ENCODE measurements at places on chromosomes 5 and 9.

DNA sequence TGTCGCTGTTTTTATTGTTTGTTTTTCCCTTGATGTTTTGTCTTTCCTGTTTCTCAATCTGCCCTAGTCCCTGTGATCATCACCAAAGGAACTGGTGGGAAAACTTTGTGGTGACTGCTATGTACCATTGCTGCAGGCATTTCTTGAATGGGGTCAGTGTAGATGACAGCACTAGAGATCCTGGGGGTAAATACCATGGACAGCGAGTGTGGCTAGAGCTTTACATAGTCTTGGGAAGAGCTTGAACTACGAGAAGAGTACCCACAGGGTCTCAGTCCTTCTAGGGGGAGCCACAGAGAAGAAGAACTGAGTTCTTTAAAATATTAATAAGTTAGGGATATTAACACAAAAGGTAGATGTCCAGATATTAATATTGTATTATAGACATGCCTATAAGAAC, 138.8 kb downstream of the PAM start:
- no peak for DNase-seq

DNA sequence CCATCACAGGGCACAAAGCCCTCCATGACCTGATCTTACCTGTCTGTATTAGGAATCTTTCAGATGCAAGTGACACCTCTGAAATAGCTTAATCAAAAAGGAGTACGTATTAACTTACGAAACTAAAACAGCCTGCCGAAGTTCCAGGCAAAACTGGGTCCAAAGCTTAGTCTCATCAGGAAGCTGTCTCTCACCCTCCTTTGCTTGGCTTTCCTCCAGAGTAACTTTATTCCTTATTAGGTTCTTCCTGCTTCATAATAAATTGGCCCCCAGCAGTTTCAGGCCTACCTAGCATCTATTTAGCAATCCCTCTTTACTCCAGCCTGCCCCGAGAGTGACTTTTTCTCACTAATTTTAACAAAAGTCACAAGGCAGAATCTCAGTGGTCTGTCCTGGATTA, 58.4 kb upstream of the STK32A start:
- no peak for DNase-seq

DNA sequence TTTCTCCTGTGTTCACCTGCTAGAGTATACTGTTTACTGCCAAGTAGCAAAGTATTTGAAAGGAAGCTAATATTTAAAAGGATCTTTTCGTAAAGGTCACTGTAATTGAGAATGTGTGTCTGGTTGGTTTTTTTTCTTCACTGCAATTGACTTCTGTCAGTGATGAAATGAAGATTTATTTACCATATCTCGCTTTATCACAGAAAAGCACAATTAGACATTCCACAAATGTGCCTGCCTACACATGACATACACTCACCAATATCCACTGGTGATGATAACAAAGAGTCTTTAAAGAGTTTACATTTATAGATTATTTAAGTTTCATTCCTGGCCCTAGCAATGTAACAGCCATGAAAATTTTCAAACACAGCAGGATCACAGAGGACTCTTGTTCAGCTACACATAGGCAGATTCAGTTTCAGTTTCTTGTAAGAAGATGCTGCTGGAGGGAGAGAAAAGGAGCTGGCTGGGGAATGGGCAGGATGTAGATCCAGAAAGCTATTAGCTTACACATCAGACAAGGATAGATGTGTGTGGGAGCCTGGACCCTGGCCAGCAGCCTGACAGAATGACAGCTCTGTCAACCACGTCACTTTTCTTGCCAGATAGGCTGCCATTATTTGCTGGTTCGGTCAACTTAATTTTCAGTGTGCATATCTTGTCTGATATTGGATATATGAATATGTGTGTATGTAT, 104.0 kb downstream of the GDNF start:
- no peak for DNase-seq

DNA sequence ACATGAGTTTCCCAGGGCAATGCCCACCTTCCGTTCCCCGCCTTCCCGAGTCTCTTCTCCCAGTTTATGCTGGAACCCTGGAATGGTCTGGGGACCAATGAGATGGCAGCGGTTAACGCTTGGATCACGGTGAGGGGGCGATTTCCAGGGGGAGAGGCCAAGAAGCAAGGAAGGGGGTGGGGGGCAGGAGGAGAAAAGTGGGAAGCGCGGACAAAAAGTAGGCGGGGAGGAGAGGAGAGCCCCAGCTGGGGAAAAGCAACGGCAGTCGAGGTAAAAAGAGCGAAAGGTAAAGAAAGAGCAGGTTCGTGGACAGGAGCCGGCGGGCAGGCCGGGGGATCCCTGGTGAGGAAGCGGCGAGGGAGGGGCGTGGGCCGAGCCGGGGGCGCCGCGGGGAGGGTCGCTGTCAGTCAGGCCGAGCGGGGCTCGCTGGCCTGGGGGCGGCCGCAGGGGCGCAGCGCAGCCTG, 508 bp upstream of the SNCAIP start:
- no peak for DNase-seq

DNA sequence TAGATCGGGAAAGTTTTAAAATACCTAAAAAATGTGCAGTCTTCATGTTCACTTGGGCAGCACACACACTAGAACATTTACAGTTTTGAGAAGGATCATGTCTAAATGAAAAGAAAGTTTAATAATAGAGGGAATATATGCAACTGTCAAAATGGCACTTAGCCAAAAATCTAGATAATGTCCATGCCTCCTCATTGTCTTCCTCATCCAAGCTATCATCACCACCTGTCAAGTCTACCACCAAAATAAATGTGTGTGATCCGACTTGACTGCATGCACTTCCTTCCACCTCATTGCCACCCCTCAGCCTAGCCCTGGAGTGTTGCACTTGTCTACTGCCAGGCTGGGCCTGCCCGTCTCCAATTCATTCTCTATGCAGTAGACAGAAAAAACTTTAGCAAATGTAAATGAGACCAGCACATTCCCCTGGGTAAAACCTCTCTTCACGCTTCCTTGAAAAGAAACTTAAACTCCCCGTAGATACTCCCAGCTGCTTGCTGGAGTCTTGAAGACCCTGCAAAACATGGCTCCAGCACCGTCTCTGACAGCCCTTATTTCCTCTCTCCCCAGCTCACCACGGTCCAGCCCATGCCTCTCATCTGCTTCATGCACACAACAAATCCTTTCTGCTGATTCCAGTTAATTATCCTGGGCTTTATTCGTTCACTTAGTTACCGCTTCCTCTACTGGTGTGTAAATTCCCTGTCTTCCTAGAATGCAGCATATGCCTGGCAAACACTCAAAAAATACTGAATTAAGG, 66.9 kb downstream of the FANCC start:
- DNase-seq, result no peak

DNA sequence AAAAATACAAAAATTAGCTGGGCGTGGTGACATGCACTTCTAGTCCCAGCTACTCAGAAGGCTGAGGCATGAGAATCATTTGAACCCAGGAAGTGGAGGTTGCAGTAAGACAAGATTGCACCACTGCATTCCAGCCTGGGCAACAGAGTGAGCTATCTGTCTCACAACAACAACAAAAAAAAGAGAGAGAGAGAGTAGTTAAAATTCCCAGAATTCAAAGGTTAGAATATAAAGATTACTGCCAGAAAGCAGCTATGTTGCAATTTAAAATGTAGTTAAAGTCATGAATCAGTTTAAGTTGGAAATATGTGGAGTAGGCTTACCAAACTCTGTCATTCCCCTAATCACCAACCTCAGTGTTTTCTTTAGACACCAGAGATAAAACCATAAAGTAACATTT, 58.7 kb upstream of the SUSD1 start:
- DNase-seq, result no peak

DNA sequence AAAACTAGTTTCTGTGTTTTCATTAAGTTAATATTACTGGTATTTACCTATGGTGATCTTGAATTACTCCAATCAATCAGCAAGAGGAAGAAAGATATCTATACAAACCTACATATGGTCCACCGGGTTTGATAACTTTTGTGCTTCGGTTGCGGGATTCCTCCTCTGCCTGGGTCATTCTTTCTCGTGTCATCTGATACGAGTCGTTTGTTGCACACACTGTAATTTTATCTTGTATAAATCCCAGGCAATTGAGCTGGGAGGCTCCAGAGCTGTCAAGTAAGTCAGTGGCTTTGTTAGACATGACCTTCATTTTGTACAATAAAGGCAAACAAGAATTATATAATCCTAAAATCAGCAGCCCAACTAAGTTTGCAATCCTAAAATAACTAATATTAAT, 48.0 kb downstream of the ELL2 start:
- DNase-seq, result no peak

GRCh38 chr5:57276353-57276752, 102.5 kb downstream of the GPBP1 start:
- DNase-seq, result no peak

- DNase-seq, result no peak
Observed at GRCh38 chr5:163894645-163895044, 389.2 kb downstream of the MAT2B start.

DNA sequence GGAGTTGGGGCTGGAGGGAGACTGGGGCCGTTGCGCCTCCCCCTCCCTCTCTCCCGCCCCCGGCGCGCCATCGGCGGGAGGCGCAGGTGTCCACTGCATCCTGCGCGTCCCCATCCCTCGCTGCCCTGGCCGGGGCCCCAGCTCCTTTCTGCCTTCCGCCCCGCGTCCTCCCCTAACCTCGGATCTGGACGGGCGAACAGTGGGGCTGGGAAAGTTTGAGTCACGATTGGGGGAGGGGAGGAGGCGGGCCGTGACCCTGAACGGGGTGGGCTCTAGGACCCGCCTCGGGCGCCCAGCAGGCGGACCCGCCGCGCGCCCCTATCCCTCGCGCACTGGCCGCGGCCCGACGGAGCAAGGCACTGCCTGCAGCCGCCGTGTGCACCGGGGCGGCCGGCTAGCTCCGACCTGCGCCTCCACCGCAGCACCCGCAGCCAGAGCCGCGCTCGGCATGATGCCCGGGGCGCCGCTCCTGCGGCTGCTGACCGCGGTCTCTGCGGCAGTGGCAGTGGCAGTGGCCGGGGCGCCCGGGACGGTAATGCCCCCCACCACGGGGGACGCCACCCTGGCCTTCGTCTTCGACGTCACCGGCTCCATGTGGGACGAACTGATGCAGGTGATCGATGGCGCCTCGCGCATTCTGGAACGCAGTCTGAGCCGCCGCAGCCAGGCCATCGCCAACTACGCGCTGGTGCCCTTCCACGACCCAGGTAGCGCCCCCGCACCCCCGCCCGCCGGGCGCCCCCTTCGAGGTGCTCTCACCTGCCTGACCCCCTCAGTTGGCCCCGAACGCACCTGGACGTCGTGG, at the start of gene HMCN2:
HMCN2 (plus strand) TSS at position 330 of the 805 bp plus-strand sequence; CDS start at position 449, 119 bp downstream.
- DNase-seq, result no peak

DNA sequence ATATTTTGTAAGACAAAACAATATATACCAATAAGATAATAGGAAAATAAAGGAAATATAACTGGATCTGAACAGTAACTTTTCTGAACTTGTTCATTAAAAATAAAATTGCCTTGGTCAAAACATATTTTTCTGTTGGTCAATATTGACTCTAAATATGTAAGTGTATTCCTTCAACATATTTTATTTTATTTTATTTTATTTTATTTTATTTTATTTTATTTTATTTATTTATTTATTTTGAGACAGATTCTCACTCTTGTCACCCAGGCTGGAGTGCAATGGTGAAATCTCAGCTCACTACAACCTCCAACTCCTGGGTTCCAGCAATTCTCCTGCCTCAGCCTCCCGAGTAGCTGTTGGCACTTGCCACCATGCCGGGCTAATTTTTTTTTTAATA, 571.0 kb downstream of the NR2F1-AS1 start:
- DNase-seq, result no peak

GRCh38 chr9:127779136-127779981, 893 bp upstream of the SH2D3C start:
- peak; percentile 71 for DNase-seq

- DNase-seq, result no peak
Observed at GRCh38 chr5:80216096-80216495, 39.8 kb downstream of the SERINC5 start.

DNA sequence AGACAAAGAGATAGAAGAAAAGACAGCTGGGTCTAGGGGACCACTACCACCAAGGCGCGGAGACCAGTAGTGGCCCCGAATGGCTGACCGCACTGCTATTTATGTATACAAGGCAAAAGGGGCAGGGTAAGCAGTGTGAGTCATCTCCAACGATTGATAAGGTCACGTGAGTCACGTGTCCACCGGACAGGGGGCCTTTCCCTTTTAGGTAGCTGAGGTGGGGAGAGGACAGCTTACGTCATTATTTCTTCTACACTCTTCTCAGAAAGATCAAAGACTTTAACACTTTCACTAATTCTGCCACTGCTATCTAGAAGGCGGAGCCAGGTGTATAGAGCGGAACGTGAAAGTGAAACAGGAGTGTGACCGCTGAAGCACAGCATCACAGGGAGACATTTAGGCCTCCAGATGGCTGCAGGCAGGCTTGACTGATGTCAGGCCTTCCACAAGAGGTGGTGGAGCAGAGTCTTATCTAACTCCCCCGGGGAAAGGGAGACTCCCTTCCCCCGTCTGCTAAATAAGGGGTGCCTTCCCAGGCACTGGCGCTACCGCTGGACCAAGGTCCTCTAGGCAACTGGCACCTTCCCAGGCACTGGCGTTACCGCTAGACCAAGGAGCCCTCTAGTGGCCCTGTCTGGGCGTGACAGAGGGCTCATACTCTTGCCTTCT, 6.1 kb upstream of the PRR16 start:
- DNase-seq, result peak; percentile 66

DNA sequence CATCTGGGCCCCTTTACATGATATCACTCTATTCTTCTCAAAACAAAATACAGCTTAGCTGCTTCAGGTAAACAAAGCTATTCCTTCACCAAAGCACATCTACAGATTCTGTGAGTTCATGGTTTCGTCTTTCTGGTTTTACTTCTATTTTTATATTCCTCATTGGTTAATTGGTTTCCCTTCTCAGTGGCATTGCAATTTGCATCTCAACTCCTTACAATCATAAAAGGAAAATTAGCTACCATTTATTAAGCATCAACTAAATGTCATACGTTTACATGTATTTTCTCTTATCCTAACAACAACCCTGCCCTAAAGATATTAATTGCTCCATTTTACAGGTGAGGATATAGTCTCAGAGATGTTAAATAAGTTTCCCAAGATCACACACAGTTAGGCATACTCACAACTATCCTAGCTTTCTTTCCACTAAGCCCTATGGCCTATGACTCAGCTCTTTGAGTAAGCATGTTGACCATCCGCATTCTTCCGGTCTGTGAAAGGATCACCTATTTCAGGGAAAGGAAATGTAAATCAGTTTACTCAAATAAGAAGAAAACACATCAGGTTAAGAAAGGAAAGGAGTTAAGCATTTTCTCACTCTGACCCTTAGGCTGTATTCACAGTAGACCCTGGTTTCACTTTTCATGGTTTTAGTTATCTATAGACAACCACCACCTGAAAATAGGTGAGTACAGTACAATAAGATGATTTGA, 146.1 kb downstream of the CAAP1 start:
- DNase-seq, result no peak

DNA sequence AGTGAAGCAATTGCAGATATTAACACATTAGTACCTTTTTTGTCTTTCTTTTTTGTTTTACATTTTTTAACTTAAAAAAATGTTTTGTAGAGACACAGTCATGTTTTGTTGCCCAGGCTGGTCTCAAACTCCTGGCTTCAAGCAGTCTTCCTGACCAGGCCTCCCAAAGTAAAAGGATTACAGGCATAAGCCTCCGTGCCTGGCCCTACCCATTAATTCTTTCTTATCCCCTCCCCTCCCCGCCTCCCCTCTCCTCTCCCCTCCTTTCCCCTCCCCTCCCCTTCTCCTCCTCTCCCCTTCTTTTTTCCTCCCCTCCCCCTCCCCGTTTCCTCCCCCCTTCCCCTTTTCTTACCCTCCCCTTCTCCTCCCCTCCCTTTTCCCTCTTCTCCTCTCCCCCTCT, 182.4 kb downstream of the FER start:
- DNase-seq, result no peak
